Stimulated activated CD4-positive, alpha-beta T cell treated with anti-CD3 and anti-CD28 coated beads, Interleukin-2, amount 100 ng/mL, for 4 hours (primary cell): ENCODE measurements at places on chromosomes 6 and 20.

DNA sequence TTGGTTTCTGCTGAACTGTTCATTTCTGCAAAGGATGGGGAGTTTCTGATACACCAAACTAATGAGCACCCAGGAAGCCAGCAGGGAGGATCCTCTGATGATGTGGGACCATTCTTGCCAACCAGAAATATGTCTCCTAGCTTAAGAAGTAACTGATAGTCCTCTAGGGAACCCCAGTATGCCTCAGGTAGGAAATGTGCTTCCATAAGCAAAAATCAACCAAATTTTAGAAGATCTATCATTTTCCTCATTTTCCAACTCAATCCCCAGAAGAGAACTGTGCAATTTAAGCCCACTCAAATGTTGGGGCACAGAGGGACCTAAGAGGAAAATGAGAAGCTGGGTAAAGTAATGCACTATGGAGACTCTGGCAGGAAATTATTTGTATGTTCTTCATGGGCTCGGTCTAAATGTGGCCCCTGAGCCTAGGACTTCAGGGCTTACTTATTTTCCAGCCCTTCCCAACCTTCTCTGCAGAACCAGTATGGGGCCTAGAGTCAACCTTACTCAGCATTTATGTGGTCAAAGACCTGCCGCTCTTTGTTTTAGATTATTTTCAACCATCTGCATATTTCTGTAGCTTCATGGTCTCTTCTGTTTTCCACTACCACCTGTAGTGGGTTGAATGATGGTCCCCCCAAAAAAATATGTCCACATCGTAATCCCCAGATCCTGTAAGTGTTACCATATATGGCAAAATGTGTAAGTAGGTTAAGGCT is 359.8 kb upstream of the CDH4 start:
- no peak for DNase-seq

DNA sequence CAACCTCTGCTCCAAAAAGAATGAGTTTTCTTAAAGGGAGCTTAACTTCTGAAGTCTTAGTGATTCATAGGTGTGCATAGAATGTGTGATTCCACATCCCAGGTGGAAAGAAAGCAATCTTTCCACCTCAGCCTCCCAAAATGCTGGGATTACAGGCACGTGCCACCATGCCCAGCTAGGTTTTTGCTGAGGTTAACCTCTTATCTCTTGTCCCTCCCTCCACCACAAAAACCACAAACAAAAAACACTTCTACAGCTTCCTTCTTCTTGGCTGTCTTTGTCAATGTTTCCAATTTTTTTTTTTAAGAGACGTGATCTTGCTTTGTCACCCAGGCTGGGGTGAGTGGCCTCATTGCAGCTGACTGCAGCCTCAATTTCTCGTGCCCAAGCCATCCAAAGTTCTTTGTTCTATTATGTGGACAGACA is 8.1 kb upstream of the CSE1L start:
- DNase-seq, result no peak

GRCh38 chr6:134020071-134020470 is 32.4 kb downstream of the SLC2A12 start:
- no peak for DNase-seq

DNA sequence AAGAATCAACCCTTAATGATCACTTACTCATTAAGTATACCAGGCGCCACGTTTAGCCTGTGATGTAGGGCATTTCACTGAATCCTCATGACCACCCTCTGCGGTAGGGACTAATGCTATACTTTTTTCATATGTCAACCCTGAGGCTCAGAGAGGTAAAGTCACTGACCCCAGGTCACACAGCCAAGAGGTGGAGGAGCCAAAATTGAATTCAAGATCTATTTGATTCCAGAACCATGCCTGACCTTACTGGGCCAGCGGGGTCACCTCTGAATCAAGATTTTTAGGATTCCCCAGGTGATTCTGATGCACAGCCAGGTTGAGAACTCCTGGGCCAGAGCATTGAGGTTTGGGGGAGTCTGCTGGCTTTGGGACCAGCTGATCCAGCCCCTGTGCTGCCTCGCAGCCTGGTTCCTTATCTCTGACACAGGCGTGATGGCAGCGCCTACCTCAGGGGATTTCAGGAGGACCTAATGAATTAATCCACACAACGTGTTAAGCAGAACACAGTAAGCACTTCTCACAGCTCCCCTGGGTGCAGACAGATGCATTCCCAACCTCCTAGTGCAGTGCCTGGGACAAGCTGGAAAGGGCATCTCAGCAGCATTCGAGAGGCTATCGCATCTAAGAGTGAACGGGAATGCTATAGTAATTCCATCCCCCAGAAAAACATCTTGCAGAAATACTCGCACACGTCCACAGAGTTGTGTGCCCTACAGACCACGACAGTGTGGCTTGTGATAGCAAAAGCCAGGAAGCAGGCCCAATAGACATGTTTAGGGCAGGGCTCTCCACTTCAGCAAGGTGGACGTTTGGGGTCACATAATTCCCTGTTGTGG is 101.4 kb upstream of the PTPN1 start:
- DNase-seq, result no peak

- DNase-seq, result no peak
These were observed 63.7 kb downstream of the PRR18 start for GRCh38 chr6:166244353-166245045.

DNA sequence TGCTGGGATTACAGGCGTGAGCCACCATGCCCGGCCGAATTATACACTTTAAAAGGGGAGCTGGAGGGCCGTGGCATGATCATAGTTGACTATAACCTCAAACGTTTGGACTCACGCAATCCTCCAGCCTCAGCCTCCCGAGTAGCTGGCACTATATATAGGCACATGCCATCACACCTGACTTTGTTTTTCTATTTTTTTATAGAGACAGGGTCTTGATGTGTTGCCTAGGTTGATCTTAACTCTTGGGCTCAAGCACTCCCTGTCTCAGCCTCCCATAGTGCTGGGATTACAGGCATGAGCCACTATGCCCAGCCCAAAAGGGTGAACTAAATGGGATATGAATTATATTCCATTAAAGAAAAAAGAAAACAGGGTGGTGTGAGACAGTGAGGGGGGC is 7.8 kb downstream of the PTGIS start:
- DNase-seq, result no peak

DNA sequence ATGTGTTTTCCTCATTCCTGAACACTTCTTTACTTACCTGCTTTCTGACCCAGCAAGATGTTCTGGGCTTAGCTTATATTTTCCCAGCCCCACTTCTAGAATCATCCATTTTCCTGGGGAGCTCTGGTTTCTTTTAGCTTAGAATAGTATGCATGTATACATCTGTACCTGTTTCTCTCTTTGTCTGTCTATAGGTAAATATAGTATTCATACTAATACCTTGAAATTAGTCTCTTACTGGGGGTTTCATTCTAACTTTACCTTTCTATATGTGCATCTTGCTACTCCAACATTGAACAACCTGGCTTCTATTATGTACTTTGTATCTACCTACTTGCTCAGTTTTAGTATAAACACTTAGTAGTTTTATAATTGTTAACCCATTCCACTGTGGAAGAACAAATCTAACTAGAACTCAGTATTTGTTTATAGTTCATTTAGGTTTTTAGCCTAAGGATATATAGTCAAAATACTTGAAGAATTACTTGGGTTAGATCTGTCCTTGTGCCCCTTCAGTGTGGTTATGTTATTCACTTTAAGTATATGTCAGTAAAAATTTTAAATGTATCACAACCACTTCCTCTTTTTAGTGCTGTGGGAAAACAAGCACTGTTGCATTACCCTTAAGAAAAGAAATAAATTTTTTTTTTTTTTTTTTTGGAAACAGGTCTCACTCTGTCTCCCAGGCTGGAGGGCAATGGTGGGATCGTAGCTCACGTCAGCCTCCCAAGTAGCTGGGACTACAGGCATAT is 54.0 kb downstream of the ASXL1 start:
- DNase-seq, result no peak
